Spleen (tissue), 13 donors: ENCODE measurements at places on chromosomes 12 and 14. TPM values are rescaled to one million over a fixed set of nuclear protein-coding genes. Genes with fewer than 3 reads are reported as not detected.

Gene LRRK2
- total RNA-seq: 106 TPM

Gene RNU4-1
- 7,358 TPM for total RNA-seq

GRCh38 chr12:96670334-96670899 is 181.0 kb downstream of the CFAP54 start:
- no peak for DNase-seq

- no peak for DNase-seq
These were observed 23.1 kb downstream of the RHOF start for GRCh38 chr12:121770388-121770787.

DNA sequence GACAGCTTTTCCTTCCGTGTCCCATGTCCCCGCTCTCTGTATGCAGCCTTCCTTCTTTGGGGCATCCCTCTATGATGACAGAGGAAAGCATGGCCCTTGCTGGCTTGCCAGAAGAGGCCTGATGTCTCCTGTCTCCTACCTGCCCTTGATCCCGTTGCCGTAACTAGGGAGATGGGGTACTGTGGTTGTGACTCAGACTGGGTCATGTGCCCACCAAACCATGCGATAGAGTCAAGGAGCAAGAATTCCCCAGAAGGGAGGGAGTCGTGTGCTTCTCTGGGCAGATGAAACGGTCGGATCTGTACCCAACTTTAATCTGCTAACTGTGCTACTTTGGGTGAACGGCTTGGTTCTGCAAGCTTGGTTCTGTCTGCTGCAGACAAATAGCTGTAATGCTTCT is 99.1 kb upstream of the DYNC1H1 start:
- DNase-seq: no peak

DNA sequence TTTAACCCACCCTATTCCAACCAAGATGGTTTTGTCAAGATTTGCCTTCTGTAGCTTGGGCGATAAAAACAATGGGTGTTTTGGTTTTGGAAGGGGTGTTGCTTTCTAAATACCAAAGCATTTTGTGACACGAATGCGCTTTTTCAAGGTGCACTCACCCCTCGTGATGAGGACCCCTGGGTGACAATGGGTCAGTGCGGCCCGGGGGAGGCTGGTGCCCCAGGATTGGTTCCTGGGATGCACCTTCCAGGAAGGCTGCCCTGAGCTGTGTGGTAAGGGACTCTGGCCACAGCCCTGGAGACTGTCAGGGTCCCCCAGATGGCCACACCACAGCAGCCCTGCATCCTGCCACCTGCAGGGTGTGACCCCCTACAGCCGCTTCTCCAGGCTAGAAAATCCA is 180.6 kb upstream of the MYL2 start:
- DNase-seq: peak; percentile 58

GRCh38 chr12:5201554-5202218 is 158.0 kb downstream of the KCNA5 start:
- DNase-seq: no peak
